ENCODE measurements at places on chromosomes 16 and 17.

DNA sequence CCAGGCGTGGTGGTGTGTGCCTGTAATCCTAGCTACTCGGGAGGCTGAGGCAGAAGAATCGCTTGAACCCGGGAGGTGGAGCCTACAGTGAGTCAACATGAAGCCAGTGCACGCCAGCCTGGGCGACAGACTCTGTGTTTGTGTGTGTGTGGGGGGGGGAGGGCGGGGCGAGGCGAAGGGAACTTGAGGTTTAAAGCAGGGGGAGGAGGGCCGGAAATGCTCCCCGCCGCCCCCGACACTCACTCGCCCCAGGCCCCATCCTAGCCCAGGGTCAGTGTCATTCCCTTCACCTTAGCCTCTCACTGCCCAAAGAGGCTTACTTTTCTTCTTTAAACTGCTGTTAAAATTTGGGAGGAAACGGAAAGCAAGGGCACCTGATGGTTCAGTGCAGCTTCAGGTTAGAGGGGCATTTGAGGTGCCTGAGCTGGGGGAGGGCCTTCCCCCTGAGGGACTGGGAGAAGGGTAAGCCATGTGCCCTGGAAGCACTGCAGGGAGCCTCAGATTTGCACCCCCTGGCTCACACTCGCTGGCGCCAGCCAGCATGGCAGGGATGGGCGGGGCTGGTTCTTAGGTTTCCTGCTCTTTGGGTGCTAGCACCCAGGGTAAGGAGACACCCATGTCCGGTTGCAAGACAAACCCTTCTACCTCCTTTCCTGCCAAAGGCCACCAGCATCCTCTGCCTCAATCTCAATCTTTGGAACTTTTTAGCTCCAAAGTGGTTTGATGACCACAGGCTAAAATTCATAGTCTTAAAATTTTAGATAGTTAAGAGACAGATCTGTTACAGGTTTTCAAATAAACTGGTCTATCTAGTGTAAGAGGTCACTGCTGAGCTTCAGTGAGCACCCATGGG lies 2.2 kb upstream of the LIMD2 start:
- DNase-seq: peak; percentile 56

DNA sequence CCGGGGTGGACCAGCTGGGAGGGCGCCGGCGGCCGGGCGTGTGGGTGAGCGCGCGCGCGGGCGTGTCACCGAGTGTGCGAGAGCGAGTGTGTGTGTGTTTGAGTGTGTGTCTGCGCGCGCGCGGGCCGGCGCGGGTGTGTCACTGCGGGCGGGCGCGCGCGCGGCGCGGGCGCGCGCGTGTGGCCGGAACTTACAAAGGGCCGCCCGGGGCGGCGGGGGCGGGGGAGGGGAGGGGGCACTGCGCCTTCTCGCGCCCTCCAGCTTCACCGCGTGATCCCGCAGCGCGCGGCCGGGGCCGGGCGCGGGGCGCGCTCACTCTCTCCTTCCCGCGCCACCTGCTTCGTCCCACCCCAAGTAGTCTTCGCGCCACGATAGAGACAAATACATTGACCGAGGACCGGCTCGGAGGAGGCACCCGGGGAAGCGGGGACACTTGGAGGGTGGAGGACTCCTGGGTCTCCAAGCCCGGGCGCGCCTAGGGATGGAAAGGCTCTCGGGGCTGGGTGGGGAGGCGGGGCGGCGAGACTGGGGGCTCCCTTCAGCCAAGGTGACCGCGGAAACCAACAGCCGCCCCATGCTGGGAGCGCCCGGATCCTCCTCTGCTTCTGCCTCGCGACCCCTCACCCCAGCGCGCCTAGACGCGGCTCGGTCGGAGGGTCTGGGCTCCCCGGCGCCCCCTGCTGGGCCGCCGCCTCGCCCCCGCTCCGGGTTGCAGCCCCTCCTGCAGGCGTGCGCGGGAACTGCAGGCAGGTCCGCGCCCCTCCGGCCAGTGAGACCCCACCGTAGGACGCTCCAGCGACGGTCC lies at the start of gene SRCIN1:
Gene SRCIN1 (minus strand): TSS at position 112 of the 805 bp plus-strand sequence. CDS start 247 bp downstream, outside the sequence.
- DNase-seq: peak; percentile 47

- no peak for DNase-seq
These were observed 108.5 kb downstream of the ZNF778 start for GRCh38 chr16:89325861-89326471.

GRCh38 chr17:75514919-75515495 lies 330 bp downstream of the CASKIN2 start:
- DNase-seq: no peak

- no peak for DNase-seq
These were observed 3.4 kb upstream of the BPTF start for GRCh38 chr17:67821871-67822367.

- no peak for DNase-seq
These were observed 37.5 kb downstream of the RPA1 start for GRCh38 chr17:1867307-1867706.

DNA sequence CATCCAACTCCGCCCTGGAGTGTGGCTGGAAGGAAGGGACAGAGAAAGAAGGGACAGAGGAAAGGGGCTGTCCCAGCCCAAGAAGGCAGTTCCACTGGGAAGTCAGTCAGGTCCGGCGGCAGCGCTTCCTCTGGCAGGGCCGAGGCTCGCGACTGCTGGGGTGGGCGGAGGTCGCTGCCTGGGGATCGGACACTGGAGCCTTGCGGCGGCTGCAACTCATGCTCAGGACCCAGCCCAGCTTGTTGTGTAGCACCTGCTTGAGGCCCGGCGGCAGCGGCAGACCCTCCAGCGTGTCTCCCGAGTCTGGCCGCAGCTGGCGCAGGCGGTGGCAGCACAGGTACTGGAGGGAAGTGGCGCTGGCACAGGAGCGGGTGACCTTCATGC lies 4.0 kb upstream of the MRPS34 start:
- DNase-seq: no peak

GRCh38 chr17:72514321-72514861 lies 393.6 kb downstream of the SOX9 start:
- DNase-seq: no peak

DNA sequence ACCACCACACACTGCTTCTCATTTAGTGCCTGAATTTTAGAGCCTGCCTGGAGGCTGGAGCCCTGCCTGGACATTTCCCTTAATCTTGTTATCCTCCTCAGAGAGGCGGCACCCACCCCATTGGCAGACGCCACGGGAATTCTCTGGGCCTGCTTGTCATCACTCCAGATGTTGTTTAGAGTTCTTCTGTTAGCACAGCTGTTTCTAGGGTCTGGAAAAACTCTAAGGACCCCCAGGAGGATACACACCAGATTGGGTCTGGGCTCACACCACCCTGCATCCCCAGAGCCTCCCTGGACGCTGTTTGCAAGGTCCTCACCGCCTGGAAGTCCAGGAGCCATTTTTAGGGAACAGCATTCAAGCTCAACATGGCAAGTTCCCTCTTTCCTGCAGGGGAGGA lies 565 bp upstream of the XAF1 start:
- no peak for DNase-seq

DNA sequence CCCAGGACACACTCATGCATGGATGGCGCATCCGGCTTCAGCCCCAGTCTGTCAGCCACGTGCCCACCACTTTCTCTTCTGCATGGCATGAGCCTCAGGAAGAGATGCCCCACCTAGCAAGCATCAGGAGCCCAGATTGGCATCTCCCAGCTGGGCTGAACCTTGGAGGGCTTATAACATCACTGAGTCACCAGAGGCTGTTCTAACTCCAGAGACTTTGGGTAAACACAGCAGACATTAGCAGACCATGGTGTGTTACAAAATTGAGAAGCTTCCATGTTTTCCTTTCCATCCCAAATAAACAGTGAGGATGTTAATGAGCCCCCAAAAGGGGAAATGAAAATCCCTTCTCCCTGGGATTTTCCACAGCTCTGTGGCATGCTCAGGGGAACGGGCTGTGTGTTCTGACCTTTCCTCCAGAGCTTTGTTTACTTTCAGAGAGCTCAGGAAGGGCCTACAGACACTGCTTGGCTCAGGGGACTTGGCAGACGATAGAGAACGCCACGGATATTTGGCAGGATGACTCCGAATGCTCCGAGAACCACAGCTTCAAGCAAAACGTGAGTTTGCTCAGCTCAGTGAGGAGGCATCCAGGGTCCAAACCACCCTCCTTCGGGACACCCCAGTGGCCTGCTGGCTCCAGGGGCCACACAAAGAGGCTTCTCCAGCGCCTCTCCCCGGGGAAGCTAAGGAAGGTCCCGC lies 16.5 kb downstream of the GLP2R start:
- DNase-seq: no peak

DNA sequence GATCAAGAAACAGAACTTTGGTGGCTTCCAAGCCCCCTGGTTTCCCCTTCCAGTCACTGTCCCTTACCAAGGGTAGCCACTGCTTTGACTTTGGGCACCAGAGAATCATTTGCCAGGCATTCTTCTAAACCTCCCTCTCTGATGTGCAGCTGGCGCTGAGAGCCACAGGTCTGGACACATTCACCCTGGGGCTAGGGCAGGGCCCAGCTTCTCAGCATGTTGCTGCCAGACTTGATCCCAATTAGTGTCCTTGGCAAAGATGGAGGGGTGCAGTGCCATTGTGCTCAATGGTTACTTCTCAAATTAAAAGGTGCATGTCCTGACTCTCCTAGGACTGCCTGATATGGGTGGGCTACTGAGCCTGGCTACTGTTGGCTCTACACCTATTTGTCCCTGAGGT lies 7.6 kb upstream of the SLC47A2 start:
- DNase-seq: no peak

GRCh38 chr17:31787857-31788570 lies 71.0 kb downstream of the COPRS start:
- DNase-seq: no peak

GRCh38 chr16:65318590-65319257 lies 196.9 kb upstream of the CDH11 start:
- no peak for DNase-seq

- DNase-seq: no peak
These were observed 29.4 kb downstream of the C16orf87 start for GRCh38 chr16:46801428-46802049.

DNA sequence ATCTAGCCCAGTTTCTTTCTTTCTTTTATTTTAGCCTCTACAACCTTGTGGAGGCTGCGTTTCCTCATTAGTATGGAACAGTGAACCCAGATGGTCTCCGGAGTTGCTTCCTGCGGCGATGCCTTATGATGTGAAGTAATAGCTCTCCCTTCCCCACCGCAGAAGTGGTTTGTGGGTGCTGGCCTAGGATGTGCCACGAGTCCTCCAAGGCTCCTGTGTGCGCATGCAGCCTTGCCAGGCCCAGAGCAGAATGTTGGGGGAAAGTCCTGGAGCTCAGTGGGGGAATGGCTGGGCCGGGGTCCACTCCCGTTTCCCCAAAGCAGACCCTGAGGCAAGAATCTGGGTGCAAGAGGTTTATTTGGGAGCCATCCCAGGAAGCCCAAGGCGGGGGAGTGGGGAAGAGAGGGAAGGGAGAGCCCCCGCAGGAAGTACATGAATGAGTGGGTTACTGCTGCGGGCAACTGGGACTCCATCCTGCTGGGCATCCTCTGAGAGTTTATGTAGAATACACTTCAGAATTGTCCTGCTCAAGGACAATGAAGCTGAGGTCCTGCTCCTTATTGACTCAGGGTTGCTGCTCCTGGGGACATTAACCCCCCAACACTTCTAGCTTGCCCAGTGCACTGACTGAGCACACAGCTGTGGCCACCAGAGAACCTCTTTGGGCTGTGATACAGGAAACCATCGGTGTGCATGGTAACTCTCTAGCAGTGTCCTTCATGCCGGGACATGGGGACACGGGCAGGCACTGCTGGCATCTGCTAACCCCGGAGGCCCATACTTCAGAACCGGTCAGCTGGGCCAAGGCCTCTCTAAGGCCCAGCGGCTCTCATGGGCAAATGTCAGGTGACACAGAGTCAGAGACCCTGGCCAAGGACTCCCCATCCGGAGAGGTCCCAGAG lies 3.7 kb upstream of the HCRT start:
- no peak for DNase-seq

- no peak for DNase-seq
These were observed 3.9 kb downstream of the SLC47A2 start for GRCh38 chr17:19712436-19713004.

DNA sequence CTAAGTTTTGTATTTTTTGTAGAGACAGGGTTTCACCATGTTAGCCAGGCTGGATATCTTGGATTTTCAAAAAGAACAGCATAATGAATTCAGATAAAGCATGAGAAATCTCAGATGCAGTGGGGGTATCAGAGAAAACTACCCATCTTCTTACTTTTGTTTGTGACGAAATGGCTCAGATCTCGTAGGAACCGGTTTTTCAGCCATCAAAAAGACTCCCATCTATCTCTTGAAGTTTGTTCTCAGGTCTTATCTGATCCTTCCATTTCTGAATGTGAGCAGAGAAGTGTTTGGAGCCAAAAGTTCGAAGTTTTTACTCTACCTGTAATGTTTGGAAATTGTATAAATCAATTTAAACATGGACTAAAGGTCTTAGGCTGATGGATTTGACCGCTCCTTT lies 57.2 kb downstream of the LDHD start:
- DNase-seq: no peak

DNA sequence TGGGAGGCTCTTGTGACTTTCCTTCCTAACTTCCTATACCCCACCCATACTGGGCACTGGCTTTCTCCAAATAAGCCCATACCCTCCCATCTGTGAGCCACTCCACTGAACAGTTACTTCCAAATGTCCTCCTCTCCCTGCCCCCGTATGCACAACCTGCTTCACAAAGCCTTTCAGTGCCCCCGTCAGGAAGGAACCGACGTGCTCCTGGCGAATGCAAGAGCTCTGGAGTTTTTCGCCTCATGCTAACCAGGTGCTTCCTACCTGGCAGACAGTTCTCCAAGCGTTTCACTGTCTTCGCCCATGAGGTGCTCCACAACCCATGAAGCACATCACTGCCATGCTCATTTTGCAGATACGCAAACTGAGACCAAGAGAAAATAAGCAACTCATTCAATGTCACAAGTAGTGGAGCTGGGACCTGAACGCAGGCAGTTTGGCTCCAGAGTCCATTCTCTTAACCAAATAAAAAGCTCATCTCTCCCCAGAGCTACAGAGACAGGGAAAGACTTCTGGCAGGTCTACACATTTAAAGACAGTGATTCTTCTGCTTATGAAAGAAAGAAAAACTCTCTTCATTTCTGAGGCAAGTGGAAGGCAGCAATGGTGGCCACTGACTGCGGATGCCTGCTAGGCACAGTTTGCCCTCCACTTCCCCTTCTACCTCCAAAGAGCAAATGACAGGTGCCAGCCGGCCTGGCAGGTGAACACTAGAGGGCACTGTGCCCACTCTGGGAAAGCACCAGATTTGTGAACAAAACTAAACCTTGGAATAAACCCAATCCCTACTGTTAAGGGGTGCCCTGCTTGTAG lies 23.8 kb downstream of the SPHK1 start:
- peak; percentile 63 for DNase-seq

GRCh38 chr16:55552621-55553020 lies 13.9 kb upstream of the CAPNS2 start:
- DNase-seq: no peak

DNA sequence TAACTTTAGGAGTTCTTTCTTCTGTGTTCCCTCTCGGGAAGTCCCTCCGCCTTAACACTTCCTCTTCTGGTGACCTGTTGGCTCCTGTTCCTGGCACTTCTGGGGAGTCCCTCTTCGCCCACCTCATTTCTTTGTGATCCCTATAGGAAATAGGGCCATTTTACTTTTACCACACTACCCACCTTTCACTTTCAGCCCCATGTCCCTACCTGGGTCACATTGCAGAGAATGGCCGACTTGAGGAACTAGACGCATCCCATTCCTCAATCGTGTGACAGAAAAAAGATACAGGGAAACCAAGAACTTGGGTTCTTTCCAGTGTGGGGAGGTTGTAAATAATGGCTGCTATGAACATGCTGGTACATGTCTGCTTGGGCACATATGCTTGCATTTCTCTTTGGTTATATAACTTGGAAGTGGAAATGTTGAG lies 6.6 kb downstream of the IL21R start:
- no peak for DNase-seq
